ENCODE measurements at places on chromosomes 7 and 10.

GRCh38 chr10:132810141-132810806 is 24.3 kb upstream of the NKX6-2 start:
- DNase-seq = no peak

- DNase-seq = no peak
Measured at GRCh38 chr7:154438571-154439367, 386.6 kb downstream of the DPP6 start.

GRCh38 chr7:151060113-151060415 is 675 bp downstream of the SLC4A2 start:
- no peak for DNase-seq

DNA sequence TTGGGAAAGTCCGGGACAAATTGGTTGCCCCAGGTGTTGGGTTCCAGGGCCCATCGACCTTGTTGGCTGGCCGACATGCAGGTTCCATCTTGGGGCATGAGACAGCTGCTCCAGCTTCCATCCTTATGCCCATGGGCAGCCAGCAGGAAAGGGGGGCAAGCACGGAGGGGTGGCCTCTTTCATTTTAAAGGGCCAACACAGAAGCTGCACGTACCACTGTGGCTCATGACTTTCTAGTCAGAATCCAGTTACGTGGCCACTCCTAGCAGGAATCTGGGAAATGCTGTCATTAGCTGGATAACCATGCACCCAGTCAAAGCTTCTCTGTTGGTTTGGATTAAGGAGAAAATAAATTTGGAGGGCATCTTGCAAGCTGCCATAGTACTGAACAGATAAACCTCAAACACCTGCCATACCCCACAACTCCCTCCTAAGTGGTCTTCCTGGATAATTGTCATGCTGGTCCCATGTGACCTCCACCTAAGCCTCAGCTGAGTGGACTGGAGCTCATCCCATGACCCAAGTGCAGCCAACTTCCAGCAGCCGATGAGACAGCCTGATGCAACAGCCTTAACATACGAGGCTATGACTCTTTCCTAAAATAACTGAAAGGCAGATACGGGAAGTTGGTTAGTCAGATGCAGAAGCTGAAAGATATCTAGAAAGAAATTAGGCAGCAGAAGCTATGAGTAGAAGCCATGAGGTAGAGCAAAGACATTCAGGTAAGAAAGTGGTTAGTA is 21.4 kb upstream of the GSDME start:
- peak; percentile 20 for DNase-seq

- DNase-seq = no peak
Measured at GRCh38 chr7:79182283-79182682, 271.2 kb downstream of the MAGI2 start.

DNA sequence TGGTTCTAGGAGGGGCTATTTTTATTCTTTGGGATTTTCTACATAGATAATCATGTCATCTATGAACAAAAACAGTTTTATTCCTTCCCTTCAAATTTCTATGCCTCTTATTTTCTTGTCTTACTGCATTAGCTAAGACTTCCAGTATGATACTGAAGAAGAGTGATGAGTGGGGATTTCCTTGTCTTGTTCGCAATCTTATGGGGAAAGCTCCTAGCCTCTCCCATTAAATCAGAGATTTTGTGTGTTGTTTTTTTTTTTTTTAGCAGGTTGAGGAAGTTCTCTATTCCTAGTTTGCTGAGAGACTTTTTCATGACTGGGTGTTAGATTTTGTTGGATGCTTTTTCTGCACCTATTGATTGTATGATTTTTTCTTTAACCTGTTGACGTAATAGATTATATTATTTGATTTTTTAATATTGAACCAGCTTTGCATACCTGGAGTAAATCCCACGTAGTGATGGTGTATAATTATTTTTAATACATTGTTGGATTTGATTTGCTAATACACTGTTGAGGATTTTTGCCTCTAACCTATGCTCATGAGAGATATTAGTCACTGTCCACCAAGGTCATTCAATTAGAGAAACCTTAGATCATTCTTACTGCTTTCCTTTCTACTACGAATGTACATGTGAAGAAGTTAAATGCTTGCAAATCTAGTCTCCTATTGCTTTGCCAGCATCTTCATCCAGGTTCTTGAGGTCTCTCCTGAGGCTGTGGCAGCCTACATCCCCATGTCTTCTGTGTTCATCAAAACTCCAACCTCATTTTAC is 6.5 kb downstream of the ATP5F1C start:
- no peak for DNase-seq

DNA sequence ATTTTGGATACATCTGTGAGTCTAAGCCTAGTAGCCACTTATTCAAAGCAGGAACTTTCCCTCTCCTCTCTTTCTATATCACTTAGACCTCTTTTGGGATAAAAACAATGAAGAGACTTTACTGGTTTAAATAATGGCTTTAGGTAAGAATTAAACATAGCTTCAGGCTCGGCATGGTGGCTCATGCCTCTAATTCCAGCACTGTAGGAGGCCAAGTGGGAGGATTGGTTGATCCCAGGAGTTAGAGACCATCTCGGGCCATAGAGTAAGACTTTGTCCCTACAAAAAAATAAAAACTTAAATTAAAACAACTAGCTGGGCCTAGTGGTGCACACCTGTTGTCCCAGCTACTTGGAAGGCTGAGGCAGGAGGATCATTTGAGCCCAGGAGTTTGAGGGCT is 304.3 kb downstream of the THSD7A start:
- no peak for DNase-seq

DNA sequence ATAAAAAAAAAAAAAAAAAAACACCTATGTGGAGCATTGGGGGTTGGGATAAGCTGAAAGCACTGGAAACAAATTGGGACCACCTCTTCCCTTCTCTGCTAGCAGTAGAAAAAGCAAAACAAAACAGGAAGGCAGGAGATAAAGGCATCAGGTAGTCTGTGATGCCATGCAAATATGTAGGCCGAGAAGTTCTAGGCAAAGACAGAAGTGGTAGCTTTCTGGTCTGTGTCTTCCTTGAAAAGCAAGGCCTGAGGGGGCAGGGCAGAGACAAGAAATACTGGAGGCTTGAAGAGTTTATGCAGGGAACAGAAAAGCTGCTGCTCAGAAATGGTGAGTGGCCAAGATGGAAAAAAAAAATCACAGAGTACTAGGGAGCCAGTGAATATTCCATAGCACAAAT is 111.1 kb downstream of the ELMO1 start:
- no peak for DNase-seq

- DNase-seq = no peak
Measured at GRCh38 chr7:1403638-1404459, 55.4 kb downstream of the MICALL2 start.

- no peak for DNase-seq
Measured at GRCh38 chr7:129702761-129703338, 91.3 kb downstream of the NRF1 start.

- no peak for DNase-seq
Measured at GRCh38 chr7:133489906-133490305, 237.0 kb downstream of the EXOC4 start.

DNA sequence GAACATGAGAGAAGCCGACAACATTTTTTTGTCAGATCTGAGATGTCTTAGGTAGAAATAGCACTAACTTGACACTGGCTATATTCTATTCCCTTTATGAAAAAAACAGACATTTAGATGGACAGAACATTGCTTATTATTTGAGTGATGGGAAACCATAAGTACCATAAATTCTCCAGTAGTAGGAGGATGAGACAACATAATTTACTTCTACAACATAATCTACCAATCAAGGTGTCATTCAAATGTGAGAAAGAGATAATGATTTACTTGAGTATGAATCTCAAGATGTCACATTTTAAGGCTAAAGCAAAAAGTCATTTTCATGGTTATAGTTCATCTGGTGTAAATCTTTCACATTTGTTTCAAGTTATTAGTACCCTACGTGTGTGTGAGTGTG is 110.8 kb downstream of the CALCR start:
- DNase-seq = no peak

DNA sequence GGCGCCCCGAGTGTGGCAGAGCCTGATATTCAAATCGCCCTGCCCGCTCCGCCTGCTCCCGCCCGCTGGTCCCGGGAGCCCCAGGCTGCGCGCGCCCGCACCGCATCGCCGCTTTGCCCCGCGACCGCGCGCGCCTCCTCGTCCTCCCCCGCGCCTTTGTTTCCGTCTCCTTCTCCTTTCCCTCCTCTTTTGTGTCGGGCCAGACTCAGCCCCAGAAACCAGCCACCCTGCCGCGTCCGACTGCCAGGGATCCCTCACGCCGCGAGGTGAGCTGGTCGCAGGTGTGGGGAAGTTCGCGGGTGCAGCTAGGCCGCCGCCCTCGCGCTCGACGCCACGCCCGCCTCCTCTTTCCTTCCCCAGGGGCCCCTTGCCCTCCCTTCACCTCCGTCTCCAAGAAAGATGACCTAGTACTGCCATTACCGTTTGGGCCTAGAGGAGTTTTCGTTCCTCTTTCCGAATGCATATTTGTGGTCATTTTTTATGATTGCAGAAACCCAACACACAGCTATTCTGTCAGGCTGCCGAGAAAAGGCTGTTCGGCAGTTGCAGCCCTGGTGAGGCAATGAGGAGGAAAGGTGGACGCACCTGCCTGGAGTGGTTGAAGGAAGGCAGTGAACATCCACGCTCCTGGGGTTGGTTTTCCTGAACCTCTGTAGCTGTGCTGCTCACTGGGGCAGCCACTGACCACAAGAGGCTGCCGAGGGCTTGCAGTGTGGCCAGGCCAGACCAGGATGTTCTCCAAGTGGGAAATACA is 107.3 kb downstream of the SNX10 start:
- DNase-seq = peak; percentile 16

DNA sequence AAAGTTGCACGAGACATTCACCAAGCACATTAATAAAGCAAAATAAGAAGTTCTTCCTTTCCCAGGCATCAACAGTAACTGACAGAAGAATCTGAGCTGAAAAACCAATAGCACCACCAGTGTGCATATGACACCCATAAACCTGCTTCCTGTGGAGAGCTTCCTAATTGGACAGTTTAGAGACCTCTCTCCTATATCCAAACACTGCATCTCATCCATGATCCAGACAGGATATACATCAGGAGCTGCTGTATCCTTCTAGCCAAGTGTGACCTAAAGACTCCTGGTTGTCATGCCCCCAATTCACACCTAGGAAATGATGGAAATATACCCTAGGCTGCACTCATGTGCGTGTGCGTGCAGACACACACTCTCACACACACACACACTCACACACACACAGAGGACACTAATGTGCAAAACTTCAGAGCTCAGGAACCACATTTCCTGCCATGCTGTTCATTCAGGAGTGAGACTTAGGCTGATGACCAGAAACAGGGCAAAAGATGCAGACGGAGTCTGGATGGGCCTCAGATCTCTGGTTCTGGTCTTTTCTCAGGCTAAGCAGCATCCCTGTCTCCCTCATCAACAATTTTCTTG is 58.0 kb downstream of the MAP3K8 start:
- DNase-seq = no peak

- no peak for DNase-seq
Measured at GRCh38 chr10:846126-846685, 85.3 kb downstream of the LARP4B start.

GRCh38 chr7:20441346-20441745 is 110.6 kb downstream of the ITGB8 start:
- no peak for DNase-seq

- peak; percentile 42 for DNase-seq
Measured at GRCh38 chr7:151428378-151429236, 11.3 kb downstream of the CRYGN start.

DNA sequence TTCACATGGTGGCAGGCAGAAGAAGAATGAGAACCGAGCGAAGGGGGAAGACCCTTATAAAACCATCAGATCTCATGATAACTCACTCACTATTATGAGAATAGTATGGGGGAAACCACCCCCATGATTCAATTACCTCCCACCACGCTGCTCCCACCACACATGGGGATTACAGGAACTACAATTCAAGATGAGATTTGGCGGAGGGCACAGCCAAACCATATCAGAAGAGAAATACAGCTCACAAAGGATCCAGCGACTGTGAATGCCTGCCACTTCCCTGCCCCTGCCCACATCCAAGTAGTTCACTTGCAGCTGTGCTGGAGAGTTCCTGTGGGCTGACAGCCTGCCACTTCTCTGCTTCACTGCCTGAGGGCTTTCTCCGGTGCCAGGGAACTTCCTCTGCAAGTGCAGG is 148.7 kb downstream of the C7orf25 start:
- DNase-seq = peak; percentile 28

GRCh38 chr7:50591480-50592438 is 26.6 kb upstream of the DDC start:
- DNase-seq = no peak

DNA sequence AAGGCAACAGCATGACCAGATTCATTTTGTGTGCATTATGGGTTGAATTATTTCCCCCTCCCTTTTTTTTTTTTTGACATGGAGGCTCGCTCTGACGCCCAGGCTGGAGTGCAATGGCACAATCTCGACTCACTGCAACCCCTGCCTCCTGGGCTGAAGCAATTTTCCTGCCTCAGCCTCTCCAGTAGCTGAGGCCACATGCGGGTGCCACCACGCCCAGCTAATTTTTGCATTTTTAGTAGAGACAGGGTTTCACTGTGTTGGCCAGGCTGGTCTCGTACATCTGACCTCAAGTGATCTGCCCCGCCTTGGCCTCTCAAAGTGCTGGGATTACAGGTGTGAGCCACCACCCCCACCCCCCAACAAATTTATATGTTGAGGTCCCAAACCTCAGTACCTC is 42.0 kb downstream of the ZNF783 start:
- DNase-seq = no peak

Data from DND-41 (cell line).